ENCODE measurements at places on chromosomes 1 and 21.
A peak's percentile ranks its signal among the peaks of the same experiment; 100 is the strongest.

DNA sequence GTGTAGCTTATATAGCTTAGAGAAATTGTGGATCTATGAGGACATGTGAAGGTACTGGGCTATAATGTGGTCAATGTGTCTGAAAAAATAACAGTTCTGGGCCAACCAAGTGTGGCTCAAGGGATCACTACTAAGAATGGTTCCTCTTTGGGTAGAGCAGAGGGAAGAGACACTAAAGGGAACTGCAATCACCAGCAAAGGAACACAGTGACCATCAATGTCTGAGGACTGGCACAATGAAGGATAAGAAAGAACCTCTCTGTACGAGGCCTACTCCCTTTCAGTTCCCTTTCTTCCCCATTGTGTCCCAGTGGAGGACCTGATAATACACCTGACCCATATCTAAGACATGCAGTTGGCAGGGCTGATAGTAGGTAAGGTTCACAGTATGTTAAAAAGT lies 89.9 kb upstream of the JAK1 start:
- no peak for DNase-seq

DNA sequence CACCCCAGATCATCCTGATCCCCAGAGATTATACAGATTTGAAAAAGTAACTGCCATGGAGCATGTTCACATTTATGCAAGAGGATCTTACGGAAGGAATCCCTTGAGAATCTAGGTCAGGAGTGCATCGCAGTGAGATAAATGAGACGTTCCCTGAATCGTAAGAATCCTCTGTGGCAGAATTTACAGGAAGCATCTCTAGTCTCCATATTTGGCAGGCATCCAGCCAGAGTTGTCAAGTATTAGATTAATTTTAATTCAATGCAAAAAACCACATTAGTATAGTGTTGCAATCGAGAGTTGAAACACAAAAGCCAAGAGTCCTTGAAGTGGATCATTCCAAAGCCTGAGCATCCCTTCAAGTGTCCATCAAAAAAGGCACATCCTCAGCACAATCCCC lies 100.8 kb downstream of the RRAGC start:
- DNase-seq = no peak

DNA sequence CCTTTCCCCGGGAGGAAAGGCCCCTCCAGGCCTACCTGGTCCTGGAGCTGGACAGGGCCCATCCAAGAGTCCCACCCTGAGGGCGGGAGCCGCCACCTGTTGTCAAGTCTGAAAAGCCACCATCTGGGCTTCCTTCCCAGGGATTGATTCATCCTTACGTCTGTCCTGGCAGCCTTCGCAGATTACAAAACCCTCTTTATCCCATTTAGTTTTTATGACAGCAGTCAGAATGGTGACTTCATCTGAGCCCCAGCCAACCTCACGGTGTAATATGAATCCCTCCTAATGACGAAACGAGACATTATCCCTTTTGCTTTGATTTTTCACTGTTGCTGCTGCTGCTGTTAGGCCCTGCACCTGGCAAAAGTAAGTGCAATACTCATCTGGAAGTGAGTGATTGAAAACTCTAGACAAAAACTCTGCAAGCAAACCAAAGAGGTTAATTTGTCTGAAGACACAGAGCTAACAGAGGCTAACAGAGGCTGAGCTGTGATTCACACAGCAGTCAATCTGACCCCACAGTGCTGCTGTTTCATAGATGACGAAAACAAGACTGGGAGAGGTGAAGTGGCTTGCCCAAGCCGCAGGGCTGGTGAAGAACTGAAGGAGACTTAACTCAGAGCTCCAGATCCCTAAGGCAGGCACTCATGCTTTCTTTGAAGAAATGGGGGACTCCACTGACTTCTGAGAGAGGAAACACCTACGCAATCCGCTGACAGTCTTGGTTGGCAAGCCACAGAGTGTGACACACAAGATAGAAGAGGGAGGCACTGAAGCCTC lies 30.0 kb upstream of the S100A7 start:
- DNase-seq = peak; percentile 43

DNA sequence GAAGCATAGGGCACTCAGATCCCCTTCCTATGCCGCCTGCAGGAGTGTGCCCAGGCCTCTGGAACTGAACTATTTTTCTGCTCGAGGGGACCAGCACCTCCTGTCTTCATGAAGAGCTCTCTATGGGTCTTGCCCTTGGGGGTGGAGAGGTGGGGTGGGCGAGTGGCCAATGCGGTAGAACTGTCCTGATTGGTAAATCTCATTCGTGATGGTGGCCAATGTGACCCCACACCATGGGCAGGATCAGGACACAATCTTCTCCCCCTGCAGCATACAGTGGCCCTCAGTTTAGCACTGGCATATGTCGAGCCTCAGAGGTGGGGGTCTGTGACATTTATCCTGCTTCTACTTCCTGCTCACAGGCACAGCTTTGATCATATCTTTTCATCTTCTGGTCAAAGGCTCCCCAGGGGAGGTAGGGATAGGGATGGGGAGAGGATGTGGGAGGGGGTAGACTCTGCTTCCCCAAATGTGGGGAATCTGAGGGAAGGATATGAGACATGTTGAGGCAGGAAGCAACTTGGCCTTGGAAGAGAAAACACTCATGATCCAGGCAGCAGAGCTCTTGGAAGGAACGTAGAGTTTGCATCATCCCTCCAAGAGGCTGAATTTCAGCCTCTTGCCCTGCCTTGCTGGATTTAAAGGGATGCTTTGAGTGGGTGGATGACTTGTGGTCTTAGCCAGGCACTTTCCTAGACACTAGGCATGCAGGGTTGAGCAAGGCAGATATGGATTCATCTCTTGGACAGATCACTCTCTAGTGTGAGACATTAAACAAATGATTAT lies 81.8 kb downstream of the LAMC2 start:
- DNase-seq = peak; percentile 92

DNA sequence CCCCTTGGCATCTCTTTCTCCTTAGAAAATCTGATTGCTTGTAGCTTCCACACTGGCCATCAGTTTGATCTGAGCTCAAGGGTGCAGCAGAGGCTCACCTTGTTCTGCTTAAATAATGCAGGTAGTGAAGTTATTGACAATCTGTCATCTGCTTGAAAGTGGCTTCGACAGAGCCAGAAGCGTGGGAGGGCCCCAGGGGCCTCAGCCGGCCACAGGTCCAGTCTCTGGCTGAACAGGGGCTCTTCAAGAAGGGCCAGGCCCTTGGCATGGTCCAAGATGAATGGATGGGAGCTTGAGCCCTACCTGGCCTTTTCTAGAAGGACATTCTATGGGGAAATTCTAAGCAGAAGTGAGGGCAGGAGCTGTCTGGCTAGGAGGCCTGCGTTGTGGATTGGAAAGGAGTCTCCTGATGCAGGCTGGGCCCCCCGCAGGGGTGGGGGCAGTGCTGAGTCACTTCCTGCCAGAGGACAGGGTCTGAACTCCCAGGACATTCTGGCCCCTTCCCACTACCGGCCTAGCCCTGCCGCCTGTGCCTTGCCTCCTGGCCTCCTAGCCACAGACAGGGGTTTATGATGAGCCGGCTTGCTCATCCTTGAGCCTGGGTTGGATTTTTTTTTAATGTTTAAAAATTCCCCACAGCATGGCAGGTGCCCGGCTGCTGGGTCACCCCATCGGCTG lies 162.3 kb upstream of the VAMP3 start:
- peak; percentile 9 for DNase-seq

DNA sequence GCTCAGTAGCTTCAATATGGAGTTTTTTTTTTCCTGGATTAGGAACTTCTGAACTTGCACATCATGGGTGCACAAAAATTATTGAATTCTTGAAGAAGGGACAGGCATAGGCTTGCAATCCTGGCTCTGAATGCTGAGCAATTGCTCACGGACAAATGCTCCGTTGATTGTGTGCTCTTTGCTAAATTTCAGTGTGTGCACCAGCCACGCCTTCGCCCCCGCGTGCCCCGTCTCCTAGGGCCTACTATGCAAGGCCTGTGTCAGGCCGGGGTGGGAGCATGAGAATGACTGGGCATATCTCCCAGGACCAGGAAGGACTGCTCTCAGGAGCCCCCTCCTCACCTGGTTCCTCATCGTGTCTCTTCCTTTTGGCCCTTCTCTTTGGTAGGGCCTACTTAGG lies 17.4 kb downstream of the IL6R start:
- DNase-seq = no peak
